NCI-H2081 (cell line): ENCODE measurements at places on chromosomes 1 and 21.

DNA sequence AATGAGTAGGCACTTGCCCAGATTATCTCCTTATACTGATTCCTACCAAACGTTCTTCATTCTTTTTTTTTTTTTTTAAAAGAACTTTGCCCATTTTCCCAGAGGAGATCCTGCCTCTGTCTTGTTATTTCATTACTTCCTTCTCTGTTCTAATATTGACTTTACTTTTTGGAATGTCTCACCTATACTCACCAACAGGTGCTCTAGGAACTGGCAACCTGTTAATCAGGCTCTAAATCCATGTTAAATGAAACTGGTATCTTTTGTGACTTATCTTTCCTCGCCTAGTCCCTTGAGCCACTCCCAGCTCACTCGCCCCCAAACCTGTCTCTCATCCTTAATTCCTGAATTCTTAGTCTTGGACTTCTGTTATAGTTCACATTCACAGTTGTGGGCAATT, 1.2 kb upstream of the CRCT1 start:
- no peak for DNase-seq

DNA sequence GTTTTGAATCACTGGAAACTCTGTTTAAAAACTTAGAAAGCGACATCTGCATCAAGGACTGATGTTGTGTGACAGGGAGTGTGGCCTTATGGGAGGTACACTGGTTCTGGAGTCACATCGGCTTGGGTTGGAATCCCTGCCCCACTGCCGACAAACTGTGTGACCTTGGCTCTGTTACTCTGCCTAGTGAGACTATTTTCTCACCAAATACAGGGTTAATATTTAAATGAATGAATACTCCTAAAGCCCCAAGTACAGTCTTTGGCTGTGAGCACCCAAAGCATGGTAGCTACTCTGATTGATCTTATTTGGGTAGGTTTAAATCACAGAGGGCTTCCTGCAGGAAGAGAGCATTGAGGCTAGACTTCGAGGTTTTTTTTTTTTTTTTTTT, 102.0 kb downstream of the ACTL8 start:
- no peak for DNase-seq

DNA sequence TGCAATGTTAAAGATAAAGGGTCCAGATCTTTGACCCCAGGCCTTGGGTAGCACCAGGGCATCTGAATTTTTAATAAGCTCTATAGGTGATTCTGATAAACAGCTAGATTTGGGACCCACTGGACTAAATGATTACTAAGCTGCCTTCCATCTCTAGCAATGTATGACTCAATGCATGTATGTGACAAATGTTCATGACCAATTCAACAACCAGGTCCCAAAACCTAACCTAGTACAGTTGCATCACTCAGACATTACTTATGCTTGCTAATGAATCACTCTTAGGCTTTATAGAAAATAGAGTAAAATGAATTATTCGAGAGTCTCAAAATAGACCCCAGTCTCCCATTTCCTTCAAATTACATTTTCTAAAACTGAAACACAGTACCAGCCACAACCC, 35.5 kb downstream of the RCAN1 start:
- no peak for DNase-seq

DNA sequence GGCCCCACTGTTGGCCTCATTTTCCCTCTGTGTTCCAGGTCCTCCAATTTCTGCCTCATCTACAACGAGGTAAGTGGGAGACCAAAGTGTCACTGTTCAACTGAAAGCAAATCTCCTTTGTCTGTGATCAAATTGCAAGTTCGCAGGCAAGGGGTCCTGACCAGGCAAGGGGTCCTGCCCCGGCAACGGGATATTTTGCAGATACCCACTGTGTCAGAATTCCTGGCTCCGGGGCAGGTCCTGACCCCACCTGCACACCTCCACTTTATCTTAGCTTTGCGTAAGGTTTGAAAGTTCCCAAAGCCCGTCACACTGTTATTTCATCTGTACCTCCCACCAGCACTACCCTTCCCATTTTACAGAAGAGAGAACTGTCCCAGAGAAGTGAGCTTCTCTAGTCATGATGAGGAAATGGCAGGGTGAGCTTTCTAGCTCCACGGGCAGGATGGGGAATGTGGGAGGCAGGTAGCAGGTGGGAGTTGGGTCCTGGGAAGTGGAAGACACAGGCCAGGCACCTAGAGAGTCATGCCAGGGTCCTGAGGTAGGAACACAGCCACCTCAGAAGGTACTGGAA, 32.0 kb upstream of the CSF1 start:
- no peak for DNase-seq

DNA sequence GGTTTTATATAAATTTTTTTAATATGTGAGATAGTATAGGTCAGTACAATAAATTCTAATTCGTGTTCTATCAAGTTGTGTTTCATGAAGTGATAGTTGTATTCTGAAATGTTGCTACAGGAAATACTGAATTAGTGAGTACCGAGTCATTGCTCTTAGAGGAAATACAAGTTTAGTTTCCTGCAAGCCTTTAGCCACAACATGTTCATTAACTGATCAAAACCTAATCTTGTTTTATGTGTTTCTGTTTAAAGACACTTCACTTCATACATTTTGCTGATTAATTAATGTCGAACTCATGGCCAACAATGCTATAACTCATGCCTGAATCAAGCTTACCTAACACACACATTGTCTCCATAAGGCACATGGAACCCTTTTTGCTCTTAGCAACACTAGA, 43.6 kb downstream of the LRRC7 start:
- DNase-seq, result no peak

DNA sequence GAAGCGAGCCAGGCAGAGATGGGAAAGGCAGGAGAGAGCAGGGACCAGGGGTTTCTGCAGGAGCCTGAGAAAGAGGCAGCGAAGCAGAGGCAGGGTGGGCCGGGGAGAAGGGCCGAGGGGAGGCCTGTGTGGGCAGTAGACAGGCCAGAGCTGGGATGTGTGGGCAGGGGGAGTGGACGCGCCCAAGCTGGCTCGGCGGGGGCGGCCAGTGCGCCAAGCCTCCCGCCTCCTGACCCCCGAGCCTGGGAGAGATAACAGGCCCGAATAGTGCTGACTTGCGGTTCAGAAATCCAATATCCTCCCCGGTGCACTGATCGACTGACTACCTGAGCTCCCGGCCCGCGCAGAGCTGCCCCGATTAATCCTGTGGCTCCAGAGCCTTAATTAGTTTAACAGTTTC, 41.9 kb downstream of the AHDC1 start:
- no peak for DNase-seq

- no peak for DNase-seq
These were observed 30.8 kb downstream of the CAPZB start for GRCh38 chr1:19454265-19455146.

DNA sequence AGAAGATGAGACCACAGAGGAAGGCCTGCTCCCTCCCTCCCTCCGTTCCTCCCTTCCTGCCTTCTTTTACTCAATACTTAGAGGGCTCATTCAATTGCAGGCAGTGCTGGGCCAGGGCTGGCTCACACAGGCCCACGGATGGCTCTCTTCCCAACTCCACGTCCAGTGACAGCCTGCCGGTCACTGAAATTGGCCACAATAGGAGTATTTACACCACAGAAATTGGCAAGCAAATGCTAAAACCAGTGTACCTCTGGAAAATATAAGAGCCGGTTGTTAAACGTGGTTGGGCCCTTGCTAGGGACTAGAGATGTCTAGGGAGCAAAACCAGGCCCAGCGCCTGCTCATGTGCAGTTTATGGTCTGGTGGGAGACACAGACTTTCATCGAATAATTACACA, 72.4 kb upstream of the TMEM51 start:
- no peak for DNase-seq

- DNase-seq, result no peak
These were observed 812 bp upstream of the ARF1 start for GRCh38 chr1:228081578-228082213.

- no peak for DNase-seq
These were observed 53.3 kb downstream of the ERO1B start for GRCh38 chr1:236228411-236228810.

DNA sequence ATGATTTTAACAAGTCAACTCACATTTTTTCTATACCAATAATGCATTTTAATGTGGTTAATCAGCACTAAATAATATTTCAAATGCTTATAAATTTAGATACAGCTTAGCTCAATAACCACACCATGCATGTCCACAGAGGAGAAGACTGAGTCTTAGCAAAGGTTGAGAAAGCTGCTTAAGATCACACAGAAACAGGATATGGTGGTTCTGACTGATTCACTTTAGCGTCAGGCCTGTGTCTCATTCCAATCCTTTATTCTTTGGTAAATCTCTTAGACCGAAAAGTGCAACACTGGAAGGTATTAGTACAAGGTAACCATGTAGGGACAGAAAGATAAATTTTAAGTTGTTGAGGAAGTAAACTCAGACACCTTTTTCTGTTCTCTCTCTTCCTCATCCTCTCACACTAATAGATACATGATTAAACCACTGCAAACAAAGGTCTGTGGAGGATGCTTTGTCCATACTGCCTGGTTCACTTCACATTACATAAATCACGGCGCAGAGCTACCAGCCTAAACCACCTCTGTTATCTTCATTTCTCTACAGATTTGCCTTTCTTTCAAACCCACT, 139.0 kb downstream of the DPYD start:
- DNase-seq, result no peak

DNA sequence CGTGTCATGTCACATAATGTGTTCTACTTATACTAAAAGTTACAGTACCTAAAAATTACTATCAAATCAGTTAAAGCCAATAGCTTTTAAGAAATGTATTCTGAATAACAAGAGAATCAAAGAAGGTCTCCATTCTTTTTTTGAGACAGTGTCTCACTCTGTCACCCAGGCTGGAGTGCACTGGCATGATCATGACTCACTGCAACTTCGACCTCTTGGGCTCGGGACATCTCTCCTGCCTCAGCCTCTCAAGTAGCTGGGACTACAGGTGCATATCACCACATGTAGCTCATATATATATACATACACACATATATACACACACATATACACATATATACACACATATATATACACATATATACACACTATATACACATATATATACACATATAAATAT, 20.1 kb downstream of the COP1 start:
- DNase-seq, result no peak

DNA sequence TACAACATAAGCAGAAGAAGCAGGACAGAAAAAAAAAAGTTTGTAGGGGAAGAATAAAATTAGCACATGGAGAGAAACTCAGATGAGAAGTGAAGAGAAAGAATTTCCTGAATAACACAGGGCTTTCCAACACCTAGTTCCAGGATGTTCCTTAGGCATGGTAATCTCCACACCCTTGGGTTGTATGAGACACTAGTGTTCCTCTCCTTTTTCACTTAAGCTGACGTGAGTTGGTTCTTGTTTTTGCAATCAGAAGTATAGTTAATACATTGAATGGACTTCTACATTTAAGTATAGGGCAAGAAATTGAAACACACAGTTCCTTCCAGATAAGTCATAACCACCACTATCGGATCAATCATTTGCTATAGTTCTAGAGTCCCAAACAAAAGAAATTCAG, 51.0 kb downstream of the LPAR3 start:
- no peak for DNase-seq

DNA sequence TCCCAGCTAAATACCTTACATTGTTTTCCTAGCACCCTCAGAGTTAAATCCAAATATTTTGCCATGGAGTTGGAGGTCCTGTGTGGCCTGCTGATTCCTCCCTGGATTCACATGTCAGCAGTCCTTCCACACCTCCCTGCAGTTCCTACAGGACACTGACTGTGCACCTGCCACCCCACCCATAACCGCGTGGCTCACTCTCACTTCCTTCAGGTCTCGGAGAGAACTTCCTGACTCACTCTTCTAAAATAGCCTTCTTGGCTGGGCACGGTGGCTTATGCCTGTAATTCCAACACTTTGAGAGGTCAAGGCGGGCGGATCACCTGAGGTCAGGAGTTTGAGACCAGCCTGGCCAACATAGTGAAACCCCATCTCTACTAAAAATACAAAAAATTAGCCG, 8.4 kb upstream of the CAMTA1 start:
- DNase-seq, result no peak
